ENCODE measurements at places on chromosomes 5 and 9. TPM values are rescaled to one million over a fixed set of nuclear protein-coding genes. Genes with fewer than 3 reads are reported as not detected.

Gene PCDHGA2
- total RNA-seq: 0.12 TPM

- DNase-seq: no peak
Observed at GRCh38 chr9:4894076-4894475, 91.0 kb upstream of the JAK2 start.

Gene CCDC192
- not detected for total RNA-seq

GRCh38 chr5:14489643-14490042 is 91.9 kb upstream of the OTULINL start:
- no peak for DNase-seq

Gene PDGFRB
- 1.7 TPM for total RNA-seq
